ENCODE measurements at places on chromosomes 7 and 10.

GRCh38 chr10:26391701-26392695 lies 46.1 kb upstream of the APBB1IP start:
- no peak for DNase-seq

GRCh38 chr7:159143780-159144757 lies 598 bp downstream of the VIPR2 start:
- DNase-seq = no peak

GRCh38 chr10:58972576-58973234 lies 203.7 kb upstream of the PHYHIPL start:
- DNase-seq = no peak

DNA sequence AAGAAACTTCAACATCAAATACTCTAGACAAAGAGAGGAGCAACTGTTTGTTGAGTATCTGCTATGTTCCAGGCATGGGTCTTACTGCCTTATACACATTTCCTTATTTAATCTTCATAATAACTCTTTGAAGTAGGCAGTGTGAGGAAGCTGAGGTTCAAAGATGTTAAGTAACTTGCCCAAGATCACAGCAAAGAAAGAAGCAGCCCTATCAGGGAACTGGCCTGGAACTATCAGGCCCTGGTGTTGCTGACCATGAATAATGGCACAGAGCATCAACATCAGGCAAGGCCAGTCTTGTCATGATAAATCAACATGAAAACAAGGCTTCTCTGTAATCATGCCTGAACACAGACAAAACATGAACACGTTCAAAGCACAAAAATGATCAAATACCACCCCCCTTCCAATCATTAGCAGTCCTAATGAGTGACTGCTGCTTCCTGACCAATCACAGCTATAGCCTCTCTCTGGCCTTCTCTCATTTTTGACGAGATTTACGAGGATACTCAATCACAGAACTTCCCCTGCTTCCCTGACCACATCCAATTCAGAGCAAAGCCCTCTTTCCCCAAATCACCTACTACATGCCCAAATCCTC lies 2.3 kb downstream of the GSDME start:
- DNase-seq = no peak

DNA sequence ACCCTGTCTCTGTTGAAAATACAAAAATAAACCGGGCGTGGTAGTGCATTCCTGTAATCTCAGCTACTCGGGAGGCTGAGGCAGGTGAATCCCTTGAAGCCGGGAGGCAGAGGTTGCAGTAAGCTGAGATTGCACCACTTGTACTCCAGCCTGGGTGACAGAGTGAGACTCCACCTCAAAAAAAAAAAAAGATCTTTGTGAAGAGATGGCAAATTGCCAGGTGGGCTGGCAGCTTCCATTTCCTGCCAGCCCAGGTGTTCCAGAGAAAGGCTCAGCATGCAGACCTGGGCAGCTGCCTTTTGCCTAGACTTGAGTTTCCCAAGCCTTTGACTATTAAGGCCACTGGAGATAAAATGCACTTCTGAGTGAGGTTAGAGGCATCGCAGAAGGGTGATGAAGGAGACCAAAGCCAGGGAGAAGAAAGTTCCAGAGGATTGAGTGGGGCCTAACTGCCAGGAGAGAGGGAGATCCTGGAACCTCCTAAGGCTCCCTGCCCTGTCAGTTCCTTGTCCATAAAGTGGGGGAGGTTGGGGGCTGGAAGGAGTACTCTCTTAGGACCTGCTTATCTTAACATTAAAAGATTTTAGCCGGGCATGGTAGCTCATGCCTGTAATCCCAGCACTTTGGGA lies 10.0 kb upstream of the DDIT4 start:
- DNase-seq = no peak

- no peak for DNase-seq
These were observed 101.8 kb upstream of the RET start for GRCh38 chr10:42975005-42975493.

DNA sequence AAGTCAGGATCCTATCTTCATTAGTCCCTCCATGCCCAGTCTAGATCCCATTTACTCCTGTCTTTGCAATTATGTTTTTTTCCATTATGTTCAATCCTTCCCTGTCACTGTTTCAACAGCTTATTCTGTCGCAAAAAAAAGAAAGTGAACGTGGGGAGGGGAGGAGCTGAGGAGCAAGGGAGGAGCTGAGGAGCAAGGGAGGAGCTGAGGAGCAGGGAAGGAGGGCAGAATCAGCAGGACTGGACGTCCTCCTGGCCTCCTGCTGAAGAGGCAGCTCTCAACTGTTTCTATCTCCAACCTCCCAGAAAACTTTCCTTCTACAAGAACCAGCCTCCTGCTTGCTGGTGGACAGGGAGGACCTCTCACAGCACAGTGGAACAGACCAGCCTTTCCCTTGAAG lies 26.0 kb downstream of the LARP4B start:
- DNase-seq = peak; percentile 30

DNA sequence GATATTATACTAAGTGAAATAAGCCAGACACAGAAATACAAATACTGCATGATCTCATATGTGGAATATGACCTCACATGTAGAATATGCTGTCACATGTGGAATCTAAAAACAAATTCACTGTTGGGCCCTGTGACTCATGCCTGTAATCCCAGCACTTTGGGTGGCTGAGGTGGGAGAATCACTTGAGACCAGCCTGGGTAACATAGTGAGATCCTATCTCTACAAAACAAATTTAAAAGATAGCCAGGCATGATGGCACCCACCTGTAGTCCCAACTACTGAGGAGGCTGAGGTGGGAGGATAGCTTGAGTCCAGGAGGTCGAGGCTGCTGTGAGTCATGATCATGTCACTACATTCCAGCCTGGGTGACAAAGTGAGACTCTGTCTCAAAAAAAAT lies 160.3 kb downstream of the PTEN start:
- DNase-seq = no peak

GRCh38 chr7:47550788-47551470 lies 31.0 kb downstream of the TNS3 start:
- DNase-seq = no peak

- DNase-seq = no peak
These were observed 2.7 kb upstream of the CALML5 start for GRCh38 chr10:5502061-5502521.

DNA sequence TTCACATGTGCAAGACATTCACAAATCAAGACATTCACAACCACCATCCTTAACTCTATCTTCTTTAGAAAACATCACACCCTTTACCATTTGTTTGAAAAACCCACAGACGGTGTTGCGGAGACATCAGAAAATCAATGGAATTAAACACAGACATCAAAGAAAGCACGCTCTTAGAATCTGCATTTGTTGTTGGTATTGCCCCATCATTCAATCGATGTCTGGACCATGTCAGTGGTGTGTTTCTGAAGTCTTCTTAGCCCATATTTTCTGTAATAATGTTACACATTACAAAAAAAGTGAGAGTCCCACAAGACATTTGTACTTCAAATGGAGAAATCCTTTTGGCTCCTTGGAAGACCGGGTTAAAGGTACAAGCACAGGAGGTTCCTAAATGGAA lies 173.9 kb upstream of the AOAH start:
- DNase-seq = no peak

DNA sequence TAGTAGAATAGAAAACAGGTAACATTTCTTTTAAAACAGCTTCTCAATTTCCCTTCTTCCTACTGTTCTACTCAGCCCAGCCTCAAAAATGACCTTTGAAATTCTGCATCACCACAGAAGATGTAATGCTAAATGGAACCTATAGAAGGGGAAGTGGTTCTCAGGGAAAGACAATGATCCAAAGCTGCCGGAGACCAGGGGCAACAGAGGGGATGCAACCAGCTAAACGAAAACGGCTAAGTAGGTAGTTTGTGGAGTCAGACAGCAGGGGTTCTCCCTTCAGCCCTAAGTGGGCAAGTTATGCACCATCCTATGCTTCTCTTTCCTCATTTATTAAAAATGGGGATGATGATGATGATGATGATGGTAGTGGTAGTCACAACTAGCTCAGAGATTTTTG lies 214.3 kb downstream of the ELMO1 start:
- no peak for DNase-seq

GRCh38 chr10:4144817-4145216 lies 359.8 kb upstream of the KLF6 start:
- DNase-seq = peak; percentile 53

DNA sequence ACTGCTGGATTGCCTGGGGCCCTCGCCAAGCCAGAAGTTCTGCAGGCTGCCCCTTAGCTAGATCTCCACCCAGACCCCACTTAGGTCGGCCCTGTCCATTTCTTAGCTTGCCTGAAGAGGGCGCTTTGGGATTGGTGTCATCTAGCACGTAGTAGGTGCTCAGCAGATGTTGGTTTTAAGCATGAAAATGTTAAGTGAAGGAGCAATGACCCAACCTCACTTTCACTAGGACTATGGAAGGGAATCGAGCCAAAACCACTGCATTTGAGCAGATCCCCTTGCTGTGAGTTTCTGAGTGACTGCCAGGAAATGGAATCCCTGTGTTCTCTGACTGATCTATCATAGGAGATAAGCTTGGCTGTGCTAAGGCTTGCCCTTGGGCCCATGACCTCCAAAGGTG lies 131.7 kb upstream of the EEPD1 start:
- peak; percentile 43 for DNase-seq

- no peak for DNase-seq
These were observed 87.0 kb downstream of the IPMK start for GRCh38 chr10:58180666-58181065.

GRCh38 chr7:11584406-11585031 lies 247.5 kb downstream of the THSD7A start:
- no peak for DNase-seq

DNA sequence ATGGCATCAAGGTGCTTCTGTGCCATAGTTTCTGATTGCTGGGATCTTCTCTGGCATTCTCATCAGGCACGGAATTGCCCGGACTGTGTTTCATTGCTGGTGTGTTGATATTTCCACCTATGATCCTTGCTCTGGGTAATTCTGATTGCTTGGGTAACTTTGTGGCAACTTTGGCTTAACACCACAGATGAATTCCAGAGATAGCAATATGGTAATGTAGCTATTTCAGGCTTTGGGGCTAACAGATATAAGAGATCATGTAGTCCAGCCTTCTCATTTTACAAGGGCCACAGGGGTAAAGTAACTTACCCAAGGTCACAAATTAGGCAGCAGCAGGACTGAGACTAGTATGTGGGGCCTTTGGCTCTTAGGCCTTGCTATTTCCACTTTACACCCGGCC lies 53.9 kb upstream of the PLPP4 start:
- DNase-seq = peak; percentile 70

DNA sequence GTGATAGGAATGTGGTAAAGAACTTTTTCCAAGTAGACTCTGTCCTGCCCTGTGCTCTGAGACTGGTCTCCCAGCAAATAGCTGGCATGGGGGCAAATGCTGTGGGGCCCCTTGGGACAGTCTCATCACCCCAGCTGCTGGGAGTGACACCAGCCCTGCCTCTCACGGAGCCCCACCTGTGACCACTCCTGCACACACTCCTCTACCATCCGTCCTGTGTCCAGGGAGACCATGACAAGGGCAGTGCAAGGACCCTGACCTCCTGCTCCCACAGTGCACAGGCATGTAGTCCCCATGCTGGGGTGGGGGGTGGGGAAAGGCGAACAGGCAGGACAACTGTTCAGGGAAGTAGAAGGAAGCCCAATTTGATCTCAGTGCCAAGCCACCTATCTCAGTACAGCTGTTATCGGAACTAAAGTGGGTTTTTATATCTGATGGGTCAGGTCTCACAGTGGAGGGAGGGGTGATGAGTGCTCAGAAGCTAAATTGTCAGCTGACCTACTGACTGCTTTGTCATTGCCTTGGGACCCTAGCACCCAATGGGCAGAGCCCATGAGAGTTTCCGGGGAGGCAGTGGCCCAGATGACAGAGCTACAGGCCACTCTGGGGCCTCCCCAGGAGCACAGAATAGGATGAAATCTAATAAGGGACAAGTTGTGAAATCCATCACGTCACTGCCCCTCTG lies 24.5 kb downstream of the VSTM4 start:
- no peak for DNase-seq

DNA sequence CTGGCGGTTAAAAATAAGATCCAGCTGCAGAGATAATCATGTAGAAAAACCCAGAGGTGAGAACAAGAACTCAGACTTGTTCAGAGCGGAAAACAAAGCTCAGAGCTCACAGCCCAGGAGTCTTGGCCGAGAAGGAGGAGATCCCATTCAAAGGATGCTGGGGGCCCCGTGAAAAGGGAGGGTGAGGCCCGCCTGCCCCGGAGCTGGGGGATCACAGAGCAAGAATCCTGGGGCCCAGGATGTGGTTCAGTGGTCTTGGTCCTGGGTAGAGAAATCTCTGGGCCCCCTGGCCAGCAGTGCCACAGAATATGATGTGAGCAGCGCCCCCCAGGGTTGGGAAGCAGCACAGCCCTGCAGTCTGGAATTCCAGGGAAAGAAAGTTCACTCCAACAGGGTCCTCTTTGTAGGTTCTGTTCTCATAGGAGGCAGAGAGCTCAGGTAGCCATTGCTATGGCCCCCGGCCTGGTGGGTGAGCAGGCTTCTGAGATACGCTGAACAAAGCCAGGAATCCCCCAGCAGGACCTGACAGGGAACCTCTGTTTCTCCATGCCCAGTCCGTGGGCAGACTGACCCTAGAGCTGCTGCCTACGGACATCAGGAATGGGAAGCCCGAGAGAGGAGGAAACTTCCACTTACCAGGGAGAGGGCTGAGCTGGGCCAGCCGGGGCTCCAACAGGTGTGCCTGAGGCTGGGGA lies 77.7 kb upstream of the GNA12 start:
- DNase-seq = no peak

- DNase-seq = no peak
These were observed 86.0 kb upstream of the PODXL start for GRCh38 chr7:131642429-131642828.

DNA sequence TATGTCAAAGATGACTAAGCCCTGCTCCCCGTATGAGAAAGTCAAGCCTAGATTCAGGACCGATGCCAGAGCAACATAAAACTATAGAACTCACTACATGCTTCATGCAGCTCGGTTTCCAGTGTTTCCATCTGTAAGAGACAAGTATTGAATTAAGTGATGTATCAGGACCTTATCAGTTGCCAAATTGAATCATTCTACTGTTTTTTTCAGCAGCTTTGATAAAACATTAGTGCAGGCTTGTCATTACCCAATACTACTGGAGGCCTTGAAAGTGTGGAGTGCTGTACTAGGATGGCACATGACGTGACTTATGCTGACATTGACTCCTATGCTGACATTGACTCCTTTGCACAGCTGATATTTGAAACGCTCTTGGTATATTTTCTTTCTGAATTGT lies 10.8 kb upstream of the NRP1 start:
- DNase-seq = no peak

DNA sequence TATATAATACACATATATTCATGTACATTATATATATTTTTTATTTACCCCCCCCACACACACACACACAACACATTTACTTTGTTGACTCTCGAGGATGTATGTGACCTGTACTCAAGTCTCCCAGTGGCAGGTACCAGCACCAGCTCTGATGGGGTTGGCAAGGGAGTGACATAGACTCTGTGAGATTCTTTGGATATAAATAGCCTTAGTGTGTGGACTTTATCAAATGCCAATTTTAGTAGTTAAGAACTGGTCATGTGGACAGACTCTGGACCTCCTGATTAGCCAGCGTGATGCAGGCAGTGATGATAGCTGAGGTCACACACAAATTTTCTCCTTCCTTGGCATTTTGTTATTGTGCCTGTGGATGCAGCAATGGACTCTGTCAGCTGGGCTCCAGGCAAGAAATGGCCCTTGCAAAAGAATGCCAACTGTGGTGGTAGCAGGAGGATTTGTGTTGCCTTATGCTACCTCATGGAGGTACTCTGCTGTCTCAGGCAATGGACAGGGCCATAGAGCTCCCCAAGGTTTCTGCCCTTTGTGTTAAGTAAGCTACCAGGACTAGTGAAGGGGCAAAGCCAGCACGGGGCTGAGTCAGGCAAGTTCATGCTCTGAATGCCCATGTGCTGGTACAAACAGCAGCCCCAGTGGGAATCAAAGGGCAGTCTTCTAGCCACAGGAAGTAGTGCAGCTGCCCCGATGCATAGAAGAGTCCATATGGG lies 224.6 kb upstream of the ZWINT start:
- DNase-seq = no peak
